ENCODE measurements at places on chromosomes 2 and 18.

DNA sequence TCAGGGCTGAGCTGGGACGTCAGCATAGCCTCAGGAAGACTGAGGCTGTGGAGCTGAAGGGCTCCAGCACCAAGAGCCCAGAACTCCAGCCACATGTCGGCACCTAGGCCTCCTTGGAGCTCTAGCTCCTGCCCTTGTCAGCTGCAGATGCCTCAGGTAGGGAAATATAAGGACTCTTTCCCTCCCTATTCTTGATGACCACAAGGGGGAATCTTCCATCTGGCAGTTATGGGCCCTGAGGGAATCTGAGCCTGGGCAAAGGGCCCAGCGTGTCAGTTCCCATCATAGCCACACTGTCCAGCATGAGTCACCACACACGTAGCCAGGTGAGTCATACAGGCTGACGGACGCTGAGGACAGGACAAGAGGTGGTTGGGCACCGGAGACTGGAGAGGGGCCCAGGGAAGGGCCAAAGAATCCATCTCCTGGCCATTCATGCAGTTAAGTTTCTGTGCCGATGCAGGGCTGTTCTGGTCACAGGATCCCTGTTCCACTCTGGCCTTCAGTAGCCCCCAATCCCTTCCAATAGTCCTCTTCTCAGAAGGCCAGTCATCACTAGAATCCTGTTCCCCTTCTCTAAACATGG is 1.8 kb downstream of the MPV17 start:
- DNase-seq, result peak; percentile 83

- peak; percentile 36 for DNase-seq
Observed at GRCh38 chr2:136384531-136385303, 266.8 kb upstream of the CXCR4 start.

- no peak for DNase-seq
Observed at GRCh38 chr2:85016446-85016845, 45.5 kb downstream of the KCMF1 start.

DNA sequence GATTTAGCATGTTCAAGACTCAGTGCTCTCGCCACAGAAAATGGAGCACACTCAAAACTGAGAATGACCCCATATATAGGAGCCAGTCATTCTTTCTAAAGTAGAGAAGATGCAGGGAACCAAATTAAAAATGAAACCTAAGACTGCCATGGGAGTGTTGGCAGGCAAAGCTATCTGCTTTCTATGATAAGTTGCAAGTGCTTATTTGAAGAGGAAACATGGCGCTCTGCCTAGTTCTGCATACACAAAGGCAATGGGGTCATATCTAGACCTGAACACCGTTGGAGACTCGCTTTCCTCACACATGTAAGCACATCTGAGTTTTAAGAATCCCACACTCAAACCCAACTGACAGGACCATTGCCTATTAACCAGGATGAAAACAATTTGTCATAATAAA is 292.5 kb downstream of the ALK start:
- DNase-seq, result no peak

DNA sequence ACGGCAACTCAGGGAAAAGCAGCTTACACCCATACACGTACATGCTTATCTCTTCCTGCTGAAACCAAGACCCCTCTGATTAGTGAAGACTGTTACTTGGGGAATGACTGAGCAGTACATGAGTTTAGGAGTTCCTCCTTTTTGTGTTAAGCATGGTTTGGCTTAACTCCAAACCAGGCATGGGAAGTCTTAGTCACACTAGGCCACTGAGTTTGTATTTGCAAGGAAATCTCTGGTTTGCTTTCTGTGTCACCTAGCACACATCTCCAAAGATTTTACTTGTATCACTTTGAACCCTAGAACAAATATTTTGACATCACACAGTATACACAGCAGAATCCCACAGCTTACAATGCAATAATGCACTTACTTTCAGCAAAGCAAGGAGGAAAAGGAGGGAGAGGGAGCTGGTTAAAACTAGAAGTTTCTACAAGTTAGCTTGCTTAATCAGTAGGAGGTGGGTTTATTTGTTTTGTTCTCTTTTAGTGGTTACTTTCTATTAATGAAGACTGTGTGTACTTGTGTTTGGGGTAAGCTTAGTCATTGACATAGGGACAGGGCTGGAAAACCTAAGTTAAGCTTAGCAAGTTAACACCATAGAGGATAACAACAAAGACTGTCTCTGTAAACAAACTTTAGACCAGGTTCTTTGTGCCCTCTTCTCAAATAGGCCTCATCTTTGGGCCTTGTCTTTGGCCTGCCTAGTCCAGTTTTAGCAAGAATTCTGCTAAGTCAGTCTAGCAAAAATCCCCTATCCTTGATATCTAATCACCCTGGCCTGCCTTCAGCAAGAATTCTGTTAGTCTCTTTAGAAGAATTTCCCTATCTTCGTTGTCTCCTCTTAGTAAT is 219.4 kb downstream of the MREG start:
- DNase-seq, result no peak

GRCh38 chr2:119111115-119111975 is 47.2 kb downstream of the C1QL2 start:
- DNase-seq, result no peak

- DNase-seq, result no peak
Observed at GRCh38 chr2:28564346-28564745, 68.5 kb downstream of the PLB1 start.

DNA sequence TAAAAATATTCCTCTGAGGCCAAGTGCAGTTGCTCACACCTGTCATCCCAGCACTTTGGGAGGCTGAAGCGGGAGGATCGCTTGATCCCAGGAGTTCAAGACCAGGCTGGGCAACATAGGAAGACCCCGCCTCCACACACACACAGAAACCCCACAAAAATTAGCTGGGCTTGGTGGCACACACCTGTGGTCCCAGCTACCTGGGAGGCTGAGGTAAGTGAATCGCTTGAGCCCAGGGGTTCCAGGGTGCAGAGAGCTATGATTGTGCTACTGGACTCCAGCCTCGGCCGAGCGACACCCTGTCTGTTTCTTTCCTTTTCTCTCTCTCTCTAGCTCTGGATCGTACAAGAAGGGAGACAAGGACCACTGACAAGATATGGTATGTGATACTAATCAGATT is 1.8 kb upstream of the XRCC5 start:
- no peak for DNase-seq

DNA sequence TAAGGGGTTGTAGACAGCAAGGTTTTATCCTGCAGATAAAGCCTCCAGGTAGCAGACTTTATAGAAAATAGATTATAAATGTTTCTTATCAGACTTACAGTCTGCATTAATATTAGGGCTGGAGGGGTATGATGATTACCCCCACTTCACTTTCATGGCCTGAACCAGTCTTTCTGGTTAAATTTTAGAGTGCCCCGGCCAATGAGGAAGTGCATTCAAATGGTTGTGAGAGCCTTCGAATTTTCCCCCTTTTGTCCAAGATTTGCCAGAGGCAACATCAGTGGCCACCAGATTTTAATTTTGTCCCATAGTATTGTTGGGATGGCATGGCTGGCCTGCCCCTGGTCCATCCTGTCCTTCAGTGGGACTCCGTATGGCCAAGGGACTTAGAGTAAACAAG is 31.6 kb downstream of the COMMD1 start:
- DNase-seq, result no peak

GRCh38 chr2:47152803-47153202 is 2.3 kb downstream of the STPG4 start:
- DNase-seq, result no peak

DNA sequence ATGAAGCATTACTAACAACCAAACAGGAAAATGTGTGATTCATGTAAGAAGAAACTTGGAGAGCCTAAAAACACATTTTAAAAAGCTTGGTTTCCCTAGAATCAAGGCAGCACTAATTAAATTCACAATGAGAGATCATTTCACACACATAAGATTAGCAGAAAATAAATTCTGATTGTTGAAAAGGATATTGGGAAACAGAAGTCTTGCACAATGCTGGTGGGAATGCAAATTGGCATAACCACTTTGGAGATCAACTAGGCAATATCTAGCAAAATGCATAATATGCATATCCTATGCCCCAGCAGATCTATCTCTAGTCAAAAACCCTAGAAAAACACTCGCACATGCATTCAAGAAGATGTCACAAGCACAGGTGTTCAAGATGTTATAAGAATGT is 75.3 kb upstream of the SIX3 start:
- no peak for DNase-seq

- peak; percentile 99 for DNase-seq
Observed at GRCh38 chr2:45889053-45889452, 237.6 kb downstream of the PRKCE start.

DNA sequence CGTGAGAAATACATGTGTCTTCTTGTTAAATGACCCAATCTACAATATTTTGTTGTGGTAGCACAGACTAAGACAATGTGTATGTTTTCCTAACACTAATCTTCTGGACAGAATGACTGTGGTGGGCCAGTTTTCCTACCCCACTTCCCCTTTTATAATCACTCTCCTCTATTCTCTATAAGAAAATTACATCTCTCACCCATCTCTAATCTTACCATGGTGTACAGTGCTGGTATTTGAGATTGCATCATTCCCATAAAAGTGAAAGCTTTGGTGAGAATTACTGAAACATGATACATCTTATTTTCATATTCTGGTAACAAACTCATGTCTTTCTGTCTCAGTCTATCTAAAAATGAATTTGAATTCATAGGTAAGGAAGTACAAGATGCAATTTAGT is 40.5 kb downstream of the CAVIN2 start:
- DNase-seq, result no peak

DNA sequence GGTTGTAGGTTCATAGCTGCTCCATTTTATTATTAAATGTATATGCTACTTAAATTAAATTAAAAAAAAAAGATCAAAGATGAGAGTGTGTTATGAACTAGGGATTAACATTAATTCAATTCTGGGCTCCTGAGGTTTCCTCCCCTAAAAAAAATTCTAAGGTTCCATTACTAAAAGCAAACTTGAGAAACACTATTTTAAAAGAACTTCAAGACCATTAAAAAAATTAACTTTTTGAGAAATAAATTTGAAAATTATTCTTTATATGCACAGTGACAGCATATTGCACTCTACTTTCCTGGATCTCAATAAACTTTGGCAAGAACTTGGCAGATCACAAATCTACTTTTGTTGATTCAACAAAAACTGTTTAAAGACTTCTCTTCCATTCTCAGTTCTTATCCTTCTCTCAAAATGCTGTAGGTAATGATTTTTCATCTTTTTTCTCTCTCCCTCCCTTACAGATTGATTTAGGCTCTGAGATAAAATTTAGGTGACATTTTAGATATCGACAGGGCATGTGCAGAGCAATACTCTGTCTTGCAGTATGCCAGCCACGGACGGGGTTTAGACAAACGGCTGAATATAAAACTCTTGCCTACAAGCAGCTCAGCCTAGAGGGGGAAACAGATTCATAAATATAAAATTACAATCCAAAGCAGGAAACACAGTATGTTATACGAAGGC is 592 bp upstream of the MARS2 start:
- no peak for DNase-seq

DNA sequence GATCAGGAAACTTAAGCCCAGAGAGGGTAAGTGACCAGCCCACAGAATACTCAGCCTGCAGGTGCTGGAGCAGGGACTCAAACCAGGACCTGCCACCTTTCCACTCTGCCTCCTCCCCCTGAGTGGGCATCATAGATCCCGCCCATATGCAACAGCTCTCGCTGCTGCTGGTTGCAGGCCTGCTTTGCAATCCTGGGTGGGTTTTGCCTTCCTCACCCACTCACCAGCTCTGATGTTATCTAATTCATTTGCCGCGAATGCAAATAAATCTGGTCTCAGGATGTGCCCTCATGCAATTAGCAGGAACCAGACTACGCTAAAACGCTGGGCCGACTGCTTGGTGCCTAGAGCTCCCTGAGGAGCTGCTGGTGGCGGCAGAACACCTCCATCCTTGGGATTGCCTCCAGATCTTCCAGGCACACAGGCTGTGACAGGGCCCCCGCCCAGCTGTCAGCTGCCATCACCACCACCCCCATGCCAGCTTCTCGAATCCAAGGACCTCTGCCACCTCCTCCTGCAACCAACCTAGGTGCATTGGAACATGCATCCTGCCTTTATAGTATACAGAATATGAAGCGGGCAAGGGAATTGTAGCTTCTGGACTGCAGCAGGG is 28.8 kb downstream of the CNGA3 start:
- DNase-seq, result no peak

DNA sequence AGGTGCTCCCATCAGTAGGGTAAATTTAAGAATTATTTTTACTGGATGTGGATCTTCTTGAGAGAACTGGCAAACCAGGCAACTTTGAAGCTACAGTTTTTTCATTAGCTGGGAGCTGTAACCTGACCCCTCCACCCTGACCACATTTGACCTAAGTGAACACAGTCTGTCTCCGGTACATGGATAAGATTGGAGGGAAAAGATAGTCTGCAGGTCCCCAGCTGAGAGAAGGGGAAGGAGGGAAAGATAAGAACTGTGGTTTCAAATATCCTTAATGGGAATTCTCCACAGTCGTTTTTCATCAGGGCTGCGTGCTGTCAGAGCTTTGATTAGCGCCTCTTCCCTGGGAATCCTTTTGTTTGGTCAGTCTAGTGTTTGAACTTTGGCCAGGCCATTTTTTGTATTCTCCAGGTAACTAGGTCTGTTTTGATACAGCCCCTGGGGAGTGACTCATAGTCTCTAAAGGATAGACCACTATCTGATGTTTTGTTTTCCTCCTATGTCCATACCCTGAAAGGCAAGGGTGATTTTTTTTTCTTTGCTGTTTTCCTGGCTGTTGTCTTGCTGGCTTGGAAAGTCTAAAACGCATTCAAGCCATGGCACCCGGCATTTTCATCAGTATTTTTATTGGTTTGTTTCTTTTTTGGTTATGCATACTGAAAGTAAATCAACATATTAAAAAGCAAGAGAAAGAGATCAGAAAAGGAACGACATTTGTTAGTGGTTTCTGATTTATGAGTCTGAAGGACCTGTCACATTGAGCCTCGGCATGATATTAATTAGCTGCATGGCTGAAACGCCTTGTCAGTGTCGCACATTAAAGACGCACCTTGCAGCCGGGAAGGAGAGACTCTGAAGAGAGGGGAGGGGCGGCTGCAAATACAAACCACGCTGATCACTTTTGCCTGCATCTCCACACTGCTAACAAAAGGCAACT is 183.4 kb upstream of the FN1 start:
- DNase-seq, result peak; percentile 61

- peak; percentile 78 for DNase-seq
Observed at GRCh38 chr2:115084446-115084845, 642.0 kb downstream of the DPP10 start.

DNA sequence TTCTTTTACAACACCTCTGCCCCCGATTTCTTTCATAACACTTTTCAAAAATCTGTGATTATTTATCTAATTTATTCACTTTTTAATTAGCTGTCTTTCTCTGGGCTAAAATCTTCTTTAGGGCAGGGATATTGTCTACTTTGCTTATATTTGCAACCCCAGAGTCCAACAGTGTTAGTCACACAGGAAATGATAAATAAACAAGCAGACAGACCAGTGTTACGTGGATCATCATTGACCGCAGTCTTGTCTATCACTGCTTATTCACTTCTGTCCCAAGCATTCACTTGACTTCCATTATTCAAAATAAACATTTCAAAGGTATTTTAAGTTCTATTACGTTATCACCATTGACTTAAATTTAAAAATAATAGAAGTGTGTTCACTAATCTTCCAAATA is 237.6 kb upstream of the UBE2E3 start:
- DNase-seq, result no peak

Measured in WERI-Rb-1 (cell line).